ENCODE measurements at places on chromosomes 6 and 20. TPM values are rescaled to one million over a fixed set of nuclear protein-coding genes. Genes with fewer than 3 reads are reported as not detected.

Gene CRISP2
- total RNA-seq = not detected

Gene ZBTB24
- total RNA-seq = 4.9 TPM

Gene CTCFL
- not detected for total RNA-seq

Gene SIRPD
- total RNA-seq = not detected

Gene FAM217A
- total RNA-seq = not detected

Gene FRMD1
- not detected for total RNA-seq

Gene NCOA7
- total RNA-seq = 59.8 TPM

Gene HFE
- total RNA-seq = 4.7 TPM

Gene KIF6
- 0.24 TPM for total RNA-seq

Gene DSP
- 1,306 TPM for total RNA-seq

Gene SYCP2L
- not detected for total RNA-seq

All from esophagus mucosa (tissue), 1 donor.